C1 segment of cervical spinal cord (tissue), 14 donors: ENCODE measurements at places on chromosomes 2 and 18.

DNA sequence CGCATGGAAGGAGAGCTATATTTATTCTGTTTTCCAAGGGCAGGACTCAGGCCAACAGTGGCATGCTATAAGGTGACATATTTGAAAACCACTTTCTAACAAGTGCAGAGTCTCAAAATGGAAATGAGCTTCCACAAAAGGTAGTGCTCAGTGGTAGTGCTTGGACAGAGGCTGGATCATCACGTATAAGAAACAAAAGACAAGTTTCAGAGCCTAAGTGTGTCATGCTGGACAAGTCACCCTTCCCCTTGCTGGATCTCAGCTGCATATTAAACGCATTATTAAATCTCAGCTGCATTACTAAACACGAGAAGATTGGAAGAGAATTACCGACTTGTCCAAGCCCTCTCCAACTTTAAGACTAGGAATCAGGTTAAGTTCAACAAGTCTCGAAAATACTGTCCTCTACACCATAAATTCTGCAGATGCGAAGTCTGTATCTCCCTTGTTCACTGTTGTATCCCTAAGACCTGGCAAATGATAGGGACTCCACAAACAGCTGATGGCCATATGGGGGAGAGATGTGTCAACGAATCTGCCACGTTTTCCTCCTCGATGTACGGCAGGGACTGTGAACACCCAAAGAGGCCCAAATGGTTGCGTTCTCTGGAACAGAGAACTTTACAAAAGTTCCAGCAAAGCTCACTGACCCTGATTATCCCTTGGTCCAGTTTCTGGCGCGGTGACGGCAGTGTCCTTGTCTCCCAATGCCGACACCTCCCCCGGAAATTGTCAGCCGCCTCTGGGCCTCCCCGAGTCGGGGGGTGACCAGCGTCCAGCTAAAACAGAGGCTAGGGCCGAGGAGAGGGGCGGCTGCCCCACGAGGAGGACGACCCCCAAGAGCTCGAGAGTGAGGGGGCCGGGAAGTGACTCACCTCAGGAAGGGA is 611 bp downstream of the NOL10 start:
- no peak for DNase-seq

- peak; percentile 41 for DNase-seq
Observed at GRCh38 chr2:46471-47345, at the start of gene FAM110C. FAM110C (minus strand) TSS chr2:46505; CDS start chr2:46385, 120 bp downstream.

DNA sequence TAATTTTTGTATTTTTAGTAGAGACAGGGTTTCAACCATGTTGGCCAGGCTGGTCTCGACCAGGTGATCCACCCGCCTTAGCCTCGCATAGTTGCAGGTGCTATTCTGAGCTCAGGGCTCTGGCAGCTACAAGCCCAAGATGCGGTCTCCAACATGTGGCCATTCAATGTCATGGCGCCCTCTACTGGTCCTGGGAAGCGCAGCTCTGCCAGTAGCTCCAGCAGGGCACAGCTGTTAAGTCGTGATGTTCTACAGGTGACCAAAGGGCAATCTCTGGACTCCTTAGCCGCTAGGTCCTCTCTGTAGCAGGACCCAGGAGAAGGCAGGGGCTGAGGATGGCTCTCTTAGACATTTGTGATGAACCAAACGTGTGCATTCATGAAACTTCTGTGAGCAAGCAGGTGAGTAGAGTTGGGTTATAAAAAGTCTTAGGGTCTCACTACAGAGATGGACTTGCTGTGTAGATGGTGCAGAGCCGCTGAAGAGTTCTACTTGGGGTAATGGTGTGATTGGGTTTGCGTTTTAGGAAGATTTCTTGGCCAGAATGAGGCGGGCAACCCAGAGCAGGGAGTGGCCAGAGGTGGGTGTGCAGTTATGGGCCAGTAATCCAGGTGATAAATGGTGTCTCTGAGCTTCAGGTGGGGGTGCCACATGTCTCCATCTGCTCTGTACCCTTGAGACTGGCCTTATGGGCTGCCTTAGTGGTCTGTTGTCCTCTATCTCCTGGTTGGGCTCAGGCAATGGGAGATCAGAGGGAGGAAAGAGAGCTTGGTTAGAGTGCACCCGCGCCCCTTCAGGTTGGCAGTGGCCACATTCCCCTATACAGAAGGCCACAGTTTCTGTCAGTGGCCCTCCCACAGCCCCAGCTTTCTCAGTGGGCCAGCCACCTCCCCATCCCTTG is 31.0 kb downstream of the IL37 start:
- DNase-seq, result peak; percentile 23

DNA sequence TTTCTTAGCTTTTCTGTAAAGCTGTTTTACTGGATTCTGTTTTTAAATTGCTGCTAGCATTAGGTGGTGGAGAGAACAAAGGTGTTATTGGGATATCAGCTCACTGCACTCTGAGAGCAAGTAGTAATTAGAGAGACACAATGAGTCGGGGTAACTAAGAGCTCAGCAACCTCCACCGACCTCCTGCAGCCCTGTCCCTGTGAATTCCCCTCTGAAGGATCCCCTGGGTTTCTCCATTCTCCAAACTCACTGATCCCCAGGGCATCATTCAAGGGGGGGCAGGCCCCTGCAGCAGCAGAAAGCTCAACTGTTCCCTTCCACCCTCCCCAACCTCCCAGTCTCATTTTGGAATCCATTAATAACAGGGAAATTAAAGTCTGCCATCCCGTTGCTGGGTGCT is 73.0 kb downstream of the MTCL1 start:
- no peak for DNase-seq

DNA sequence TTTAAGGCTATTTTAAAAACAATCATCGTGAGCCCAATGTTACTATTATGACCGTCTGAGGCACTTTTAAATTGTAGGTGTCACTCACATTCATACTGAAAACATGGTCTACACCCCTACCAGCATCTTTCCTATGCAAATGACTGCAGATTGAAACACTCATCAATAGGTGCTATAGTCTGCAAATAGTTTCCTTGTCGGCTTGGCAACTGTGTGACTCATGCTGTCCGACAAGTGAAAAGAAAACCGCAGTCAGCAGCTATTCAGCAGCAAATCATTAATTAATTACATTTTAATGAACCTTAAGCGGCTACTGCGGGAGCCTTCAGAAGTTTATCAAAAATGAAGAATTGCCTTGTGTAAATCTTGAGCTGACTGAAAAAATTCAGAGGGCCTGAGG is 134.4 kb downstream of the FIGN start:
- no peak for DNase-seq

DNA sequence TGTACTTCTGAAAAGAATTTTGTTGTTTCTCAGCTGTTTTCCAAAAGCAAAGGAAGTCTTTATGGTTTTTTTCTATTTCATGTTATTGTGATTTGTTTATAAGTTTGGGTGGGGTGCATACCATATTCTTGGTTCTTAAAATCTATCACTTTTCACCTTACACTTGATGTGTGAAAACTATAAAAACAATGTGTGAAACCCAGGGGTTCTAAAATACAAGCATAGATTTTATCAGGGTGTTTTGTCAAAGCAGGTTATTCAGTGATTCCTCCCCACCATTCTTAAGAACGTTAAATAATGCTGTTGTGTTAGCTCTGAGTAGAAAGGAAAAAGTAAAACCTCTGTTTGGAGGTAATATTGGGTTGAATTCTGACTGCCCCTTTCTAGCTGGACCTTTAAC is 17.7 kb downstream of the RPE start:
- DNase-seq, result no peak

DNA sequence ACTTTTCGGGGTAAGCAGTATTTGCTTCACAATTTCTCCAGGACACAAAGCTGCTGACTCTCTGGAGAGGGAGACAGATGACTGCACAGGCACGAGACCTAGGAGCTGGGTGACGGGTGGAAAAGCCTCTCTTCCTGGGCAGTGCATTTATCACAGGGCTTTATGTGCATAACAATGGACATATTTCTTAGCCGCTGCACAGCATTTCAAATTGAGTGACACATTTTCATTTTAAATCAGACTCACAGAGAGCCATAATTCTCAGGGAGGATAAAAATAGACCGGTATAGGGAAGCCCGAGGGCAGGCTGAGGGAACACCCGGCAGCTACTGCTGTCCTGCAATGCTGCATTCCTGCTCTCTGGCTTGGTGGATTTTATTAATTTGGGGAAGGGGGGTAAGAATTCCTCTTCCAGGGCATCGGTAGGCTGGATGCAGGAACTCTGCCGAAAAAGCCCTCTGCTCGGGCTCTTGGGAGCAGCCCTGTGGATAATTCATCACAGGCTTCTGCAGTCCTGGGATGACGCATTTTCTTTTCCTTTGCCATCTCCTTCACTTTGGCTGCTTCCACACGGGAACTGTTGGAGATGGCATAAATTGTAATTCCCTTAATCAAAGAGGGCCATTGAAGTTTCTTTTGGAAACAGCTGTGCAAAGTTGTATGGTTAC is 108.1 kb upstream of the ACAA2 start:
- DNase-seq, result no peak

DNA sequence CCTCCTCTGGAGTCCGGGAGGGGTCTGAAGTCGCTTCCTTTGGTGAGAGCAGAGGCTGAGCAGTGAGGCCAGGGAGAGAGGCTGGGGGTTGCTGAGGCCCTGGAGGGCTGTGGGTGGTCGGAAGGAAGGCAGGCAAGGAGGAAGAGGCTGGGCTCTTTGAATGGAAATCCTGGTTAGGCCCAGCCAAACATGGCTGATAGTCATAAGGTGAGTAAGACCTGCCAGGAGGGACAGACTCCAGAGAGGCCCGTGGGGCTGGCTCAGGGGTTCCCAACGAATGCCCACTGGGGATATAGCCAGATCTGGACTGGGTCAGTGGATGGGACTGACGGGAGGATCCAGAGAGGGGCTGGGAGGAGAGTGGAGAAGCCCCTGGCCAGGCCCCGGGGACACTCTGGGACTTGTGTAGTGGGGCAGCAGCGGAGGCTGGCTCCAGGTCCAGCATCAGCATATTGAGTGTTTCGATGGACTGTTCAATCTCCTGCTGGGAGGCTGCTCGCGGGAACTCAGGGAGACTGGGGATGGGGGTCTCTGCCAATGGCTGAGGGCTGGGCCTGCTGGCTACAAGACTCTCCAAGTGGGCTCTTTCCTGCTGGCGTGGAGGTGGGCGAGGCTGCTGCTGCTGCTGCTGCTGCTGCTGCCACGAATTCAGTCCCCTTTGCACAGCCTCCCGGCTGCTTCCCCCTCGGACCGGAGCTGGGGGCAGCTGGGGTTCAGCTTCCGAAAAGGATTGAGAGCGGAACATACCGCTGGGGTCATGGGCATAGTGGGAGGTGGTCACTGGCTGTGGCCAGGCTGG is 155.0 kb downstream of the TNS1 start:
- no peak for DNase-seq

GRCh38 chr18:48530399-48531081 is 8.3 kb upstream of the CTIF start:
- DNase-seq, result no peak

GRCh38 chr2:70656421-70657010 is 102.9 kb upstream of the TGFA start:
- DNase-seq, result no peak

DNA sequence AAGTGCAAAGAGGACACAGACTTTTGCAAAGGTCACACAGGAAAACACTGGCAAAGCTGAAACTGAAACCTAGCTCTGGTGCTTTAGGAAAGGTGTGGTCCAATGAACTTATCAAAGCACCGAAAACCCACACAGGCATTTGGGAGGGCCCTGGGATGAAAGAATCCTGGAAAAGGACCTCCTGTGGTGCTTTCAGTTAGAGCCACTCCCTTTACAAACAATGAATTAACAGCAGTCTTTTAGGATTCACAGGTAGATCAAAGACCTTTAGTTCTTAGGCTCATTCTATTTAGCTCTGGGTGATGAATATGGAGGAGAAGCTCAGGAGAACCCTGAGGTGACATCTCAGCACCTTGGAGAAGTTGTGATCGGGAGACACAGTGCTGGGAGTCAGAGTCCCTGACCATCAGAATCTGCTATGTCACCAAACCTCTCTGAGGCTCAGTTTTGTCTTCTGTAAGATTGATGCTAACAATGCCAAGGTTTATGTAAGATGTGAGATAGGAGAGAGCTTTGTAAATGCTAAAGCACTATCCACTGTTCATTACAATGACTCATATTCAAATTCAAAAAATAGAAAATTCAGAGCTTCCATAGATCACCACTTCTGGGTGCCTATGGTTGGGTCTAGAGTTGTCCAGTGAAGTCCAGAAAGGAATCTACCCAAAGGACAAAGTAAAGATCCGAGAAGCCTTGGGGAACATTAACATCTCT is 39.3 kb downstream of the VSNL1 start:
- no peak for DNase-seq

DNA sequence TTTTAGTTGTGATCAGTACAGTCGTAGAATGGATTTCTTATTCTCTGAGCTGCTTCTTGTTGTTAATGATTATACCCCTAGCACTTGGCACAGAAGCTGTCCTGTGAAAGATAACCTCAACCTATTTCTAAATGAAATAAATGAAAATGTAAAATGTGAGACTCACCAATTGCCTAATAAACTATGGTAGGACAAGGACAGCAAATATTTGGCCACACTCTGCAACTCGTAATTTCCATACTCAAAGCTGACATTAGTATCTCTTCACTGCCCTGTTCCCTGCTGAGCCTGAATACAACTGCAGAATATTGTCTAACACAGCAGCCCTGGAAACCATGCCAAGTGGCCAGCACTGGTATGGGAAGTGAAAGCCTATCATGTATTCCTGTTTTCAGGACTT is 34.5 kb downstream of the TMEM182 start:
- DNase-seq, result no peak

DNA sequence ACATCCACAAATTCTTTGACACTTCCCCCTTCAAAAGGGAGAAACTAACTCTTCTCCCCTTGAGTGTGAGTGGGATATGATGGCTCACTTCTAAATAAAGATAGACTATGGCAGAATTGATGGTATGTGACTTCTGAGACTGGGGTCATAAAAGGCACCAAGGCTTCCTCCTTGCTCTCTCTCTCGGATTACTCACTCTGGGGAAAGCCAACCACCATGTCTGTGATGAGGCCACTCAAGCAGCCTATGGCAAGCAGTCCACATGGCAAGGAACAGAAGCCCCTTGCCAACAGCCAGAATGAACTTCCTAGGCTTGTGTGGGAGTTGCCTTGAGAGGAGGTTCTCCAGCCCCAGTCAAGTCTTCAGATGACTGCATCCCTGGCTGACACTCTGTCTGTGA is 43.6 kb downstream of the KIAA2012 start:
- DNase-seq, result no peak

- no peak for DNase-seq
Observed at GRCh38 chr18:7370375-7370774, 139.5 kb downstream of the LRRC30 start.

- DNase-seq, result no peak
Observed at GRCh38 chr2:85106489-85107180, 26.6 kb upstream of the TCF7L1 start.

DNA sequence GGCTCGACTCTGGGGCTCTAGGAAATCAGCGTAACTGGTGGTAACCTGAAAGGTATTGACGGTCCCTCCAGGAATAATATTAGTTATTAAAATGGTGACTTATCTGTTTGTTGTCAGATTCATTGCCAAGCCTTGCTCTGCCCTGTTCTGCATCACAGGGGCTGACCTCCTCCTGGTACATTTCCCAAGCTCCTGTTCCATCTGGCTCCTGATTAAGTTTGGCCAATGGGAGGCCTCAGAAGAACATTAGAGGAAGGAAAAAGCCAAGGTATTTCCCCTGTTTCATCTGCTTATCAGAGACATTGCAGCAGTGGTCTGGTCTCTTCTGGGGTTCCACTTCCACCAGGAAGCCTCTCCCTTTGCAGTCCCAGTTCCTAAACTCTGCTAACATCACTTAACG is 527.0 kb downstream of the TNS1 start:
- DNase-seq, result peak; percentile 15
